CD4-positive, alpha-beta T cell treated with Interleukin-12 subunit alpha and Interleukin-12 subunit beta, for 1 hour (primary cell): ENCODE measurements at places on chromosomes 7 and 10.

GRCh38 chr10:3213208-3213607, 40.6 kb upstream of the PITRM1 start:
- no peak for DNase-seq

DNA sequence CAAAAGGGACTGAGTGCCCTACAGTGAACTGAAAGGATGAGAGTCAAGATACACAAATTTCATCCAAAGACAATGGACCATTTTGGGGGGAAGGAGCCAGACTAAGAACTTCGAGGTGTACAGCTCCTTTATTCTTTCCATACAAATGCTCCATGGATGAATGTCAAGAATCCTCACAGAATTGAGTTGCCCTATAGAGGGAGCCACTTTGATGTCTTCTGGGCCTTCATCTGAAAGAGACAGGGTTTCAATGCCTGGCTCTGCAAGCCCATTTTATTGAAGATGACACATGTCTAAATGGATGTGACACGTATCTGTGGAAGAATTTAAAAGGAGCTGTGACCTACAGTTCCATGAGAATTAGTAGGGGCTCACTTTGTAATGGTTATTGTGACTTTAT, 32.0 kb upstream of the NRG3 start:
- no peak for DNase-seq

DNA sequence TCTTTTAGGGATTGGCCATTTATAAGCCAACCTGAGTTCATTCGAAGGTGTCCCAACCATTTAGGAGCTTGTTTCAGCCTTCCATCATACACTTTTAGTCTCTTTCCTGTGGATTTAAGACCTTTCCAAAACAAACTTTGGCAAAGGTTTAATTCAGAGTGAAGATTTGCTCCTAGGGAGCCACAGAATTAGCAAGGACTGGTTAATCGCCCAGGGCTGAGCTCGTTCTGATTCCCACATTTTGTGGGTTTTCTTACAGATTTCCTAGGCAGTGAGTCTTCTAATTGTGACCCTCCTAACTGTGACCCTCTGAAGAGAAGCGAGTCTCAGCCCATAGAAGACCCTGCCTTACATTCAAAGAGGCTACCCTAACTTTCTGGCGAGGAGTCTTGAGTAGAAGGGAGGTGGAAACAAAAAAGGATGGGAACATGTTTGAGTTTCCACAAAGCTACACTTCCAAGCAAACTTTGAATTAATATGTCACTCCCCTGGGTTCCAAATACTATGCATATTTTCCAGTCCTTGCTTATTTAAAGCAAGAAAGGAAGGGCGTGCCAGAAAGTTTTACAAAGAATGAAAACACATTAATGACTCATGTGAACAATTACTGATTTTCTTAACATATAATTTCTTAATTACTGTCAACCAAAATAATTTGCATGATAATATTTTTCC, 118.3 kb downstream of the ARID5B start:
- no peak for DNase-seq

- DNase-seq, result no peak
Measured at GRCh38 chr10:85784792-85785191, 581.8 kb downstream of the GRID1 start.

- DNase-seq, result no peak
Measured at GRCh38 chr7:16697507-16698199, 51.7 kb downstream of the BZW2 start.

DNA sequence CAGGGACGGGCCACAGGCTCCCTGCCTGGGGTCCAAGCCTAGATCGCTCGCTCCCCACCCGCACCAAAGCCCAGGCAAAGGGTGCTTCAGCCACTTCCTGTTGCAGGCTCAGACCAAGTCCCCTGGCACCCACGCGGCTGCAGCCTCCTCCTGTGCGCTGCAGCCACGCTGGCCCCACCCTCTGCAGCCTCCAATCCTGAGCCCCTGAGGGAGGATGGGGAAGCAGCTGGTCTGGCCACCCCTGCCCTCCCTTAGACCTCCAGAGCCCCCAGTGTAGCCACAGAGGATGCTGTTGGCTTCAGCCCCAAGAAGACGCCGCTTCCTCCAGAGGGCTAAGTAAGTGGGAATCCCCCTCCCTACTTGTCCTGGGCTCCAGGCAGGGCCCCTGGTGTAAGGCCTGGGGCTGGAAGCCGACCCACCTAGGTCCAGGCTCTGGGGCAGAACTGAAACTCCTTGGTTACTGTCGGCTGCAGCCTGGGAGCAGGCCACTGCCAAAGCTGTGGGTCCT, 9.4 kb downstream of the LIMK1 start:
- DNase-seq, result no peak

DNA sequence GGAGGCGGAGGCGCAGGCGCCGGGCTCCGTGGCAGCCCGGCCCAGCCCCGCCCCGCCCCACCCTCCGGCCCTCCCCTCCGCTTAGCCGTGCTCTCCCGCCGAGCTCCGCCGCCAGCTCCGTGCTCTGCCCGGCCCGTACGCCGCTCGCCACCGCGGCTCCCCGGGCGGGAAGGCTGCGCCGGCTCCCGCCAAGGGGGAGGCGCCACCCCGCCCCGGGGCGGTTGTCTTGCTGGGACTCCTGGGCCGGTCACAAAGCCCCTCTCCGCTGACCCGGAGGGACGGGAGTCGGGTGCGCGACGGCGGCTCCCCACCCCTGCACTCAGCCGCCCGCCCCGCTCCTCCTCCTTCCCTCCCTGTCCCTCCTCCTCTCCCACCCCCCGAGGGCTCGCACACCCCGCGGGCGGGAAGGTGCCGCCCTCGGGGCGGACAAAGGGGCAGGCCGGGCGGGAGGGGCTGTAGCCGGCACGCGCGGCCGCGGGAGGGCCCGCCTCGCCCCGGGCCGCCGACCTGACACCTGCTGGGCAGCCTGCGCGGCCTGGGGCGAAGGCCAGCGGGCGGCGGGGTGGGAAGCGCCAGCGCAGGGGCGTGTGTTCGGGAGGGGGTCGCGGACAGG, 11.5 kb upstream of the SP8 start:
- peak; percentile 7 for DNase-seq

DNA sequence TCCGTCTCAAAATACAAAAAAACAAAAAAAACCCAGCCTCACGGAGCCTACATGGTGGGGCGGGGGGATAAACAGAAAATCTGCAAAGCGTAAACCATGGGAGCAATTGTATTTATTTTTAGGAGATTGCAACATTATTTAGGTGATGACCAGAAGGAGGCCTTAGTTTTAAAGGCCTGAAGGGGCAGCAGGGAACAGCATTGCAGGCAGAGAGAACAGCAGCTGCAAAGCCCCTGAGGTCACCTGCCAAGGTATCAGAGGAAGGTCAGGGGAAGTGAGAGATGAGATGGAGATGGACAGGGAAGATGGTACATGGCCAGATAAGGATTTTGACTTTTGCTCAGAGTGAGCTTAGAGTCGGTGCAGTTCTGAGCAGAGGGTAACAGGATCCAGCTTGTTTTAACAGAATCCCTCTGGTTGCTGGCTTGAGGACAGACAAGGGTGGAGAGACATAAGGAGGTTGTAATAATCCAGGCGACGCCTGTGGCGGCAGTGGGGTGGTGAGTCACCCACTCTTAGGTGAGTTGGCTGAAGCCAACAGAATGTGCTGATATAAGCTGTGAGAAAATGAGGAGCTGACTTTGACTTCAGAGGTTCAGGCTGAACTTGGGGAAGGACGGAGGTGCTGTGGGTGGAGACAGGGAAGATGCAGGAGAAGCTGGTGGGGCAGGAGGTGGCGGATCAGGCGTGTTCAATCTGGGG, 82.3 kb upstream of the GTF2I start:
- no peak for DNase-seq

DNA sequence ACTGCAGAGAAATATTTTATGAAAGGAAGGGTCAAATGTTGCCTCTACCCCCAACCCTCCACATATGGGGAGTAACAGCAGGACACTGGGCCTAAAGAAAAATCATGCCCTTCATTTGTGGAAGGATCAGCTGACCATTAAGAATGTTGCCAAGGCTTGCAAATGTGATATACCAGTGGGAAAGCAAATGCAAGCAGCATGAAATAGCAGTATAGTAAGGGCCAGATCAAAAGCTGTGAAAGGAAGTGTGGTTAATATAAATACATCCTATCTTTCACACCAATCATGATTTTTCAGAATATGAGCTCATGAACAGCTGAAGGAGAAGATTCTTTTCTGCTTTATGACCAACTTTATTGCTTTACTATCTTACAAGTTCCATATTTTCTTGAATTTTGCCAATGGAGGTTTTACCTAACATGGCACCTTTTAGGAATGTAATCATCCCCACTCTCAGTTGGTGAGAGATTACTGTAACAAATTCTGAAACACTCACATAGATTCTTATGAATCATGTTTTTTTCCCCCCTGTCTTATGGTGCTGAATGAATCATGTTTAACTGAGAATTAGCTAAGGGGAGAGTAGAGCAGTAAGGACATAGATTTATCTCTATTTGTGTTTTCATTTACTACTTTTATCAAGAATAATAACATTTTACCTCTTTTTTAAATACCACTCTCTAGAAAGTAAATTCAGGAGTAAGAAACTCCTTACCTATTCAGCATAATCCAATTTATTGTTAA, 12.1 kb upstream of the ATAD1 start:
- no peak for DNase-seq

GRCh38 chr7:39336442-39336841, 229.8 kb upstream of the YAE1 start:
- no peak for DNase-seq

DNA sequence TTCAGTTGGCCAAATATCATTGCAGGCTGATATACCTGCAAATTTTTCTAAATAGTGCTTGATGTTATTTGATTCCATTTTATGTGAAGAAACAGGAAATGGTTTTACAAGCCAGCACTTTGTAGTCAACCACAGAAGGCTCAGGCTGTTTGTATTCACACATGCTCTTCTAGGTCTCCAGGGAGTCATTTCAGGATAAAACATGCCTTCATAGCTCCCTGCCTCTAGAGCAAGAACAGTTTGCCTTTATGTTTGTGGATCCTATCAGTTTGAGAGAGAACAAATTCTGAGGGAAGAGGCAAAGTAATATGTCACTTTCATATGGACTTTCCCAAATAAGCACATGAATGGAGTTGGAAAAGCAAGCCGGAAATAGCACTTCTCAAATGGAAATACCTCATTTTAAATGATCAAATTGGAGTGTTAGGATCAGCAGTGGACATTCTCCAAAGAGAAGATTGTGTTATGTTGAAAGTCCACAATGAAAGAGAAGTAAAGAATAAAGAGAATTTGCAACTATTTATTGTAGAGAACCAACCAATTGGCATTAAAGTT, 277.6 kb downstream of the KCND2 start:
- DNase-seq, result no peak

- no peak for DNase-seq
Measured at GRCh38 chr7:66359656-66360211, 154.6 kb downstream of the TPST1 start.

DNA sequence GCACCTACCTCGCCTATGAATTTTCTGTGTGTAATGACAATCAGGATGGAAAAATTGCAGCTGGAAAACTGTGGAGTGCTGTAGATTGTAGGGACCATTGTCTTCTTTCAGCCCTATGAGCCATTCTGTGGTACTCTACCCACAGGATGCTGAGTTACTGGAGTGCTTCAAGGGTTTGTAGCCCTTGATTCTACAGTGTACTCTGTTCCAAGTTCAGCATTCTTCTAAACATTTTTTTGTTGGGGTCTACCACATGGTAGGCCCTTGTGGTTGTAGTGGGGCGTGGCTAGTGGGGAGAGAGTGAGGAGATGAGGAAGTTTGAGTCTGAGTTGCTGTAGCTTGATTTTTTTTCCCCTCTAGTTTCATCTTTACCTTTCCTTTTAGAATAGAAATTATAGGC, 33.5 kb downstream of the REEP3 start:
- peak; percentile 39 for DNase-seq

GRCh38 chr7:149293338-149293737, 31.3 kb downstream of the ZNF783 start:
- no peak for DNase-seq

DNA sequence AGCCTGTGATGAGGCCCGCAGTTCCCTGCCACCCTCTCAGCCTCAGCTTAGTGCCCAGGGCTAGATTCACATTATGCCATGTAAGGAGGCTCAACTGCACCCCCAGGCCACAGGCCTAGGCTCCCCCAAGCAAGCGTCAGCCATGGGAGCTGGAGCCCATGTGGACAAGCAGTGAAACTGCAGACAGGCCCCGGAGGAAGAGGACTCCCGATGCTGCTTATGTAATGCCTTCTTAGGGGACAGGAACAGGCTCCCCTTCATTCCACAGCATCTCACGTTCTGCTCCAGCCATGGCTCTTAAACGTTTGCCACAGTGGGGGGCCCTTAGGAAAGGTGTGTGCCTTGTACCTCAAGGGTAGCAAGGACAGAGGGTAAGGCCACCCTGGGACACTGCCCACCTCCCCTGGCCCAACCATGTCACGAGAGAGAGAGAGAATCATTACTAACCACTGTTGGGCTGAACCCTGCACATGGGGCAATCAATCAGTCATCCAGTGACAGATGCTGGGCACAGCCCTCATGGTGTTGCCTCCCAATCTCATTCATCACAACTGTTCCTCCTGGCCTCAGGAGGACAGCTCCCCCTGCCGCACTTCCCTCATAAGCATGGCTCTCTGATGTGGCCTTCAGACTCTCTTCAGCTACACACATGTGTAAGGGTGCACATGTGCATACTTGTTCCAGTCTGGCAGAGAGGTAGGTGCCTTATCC, 263.0 kb downstream of the GRID1 start:
- DNase-seq, result no peak

- DNase-seq, result no peak
Measured at GRCh38 chr10:129848696-129849451, 115.2 kb downstream of the EBF3 start.

DNA sequence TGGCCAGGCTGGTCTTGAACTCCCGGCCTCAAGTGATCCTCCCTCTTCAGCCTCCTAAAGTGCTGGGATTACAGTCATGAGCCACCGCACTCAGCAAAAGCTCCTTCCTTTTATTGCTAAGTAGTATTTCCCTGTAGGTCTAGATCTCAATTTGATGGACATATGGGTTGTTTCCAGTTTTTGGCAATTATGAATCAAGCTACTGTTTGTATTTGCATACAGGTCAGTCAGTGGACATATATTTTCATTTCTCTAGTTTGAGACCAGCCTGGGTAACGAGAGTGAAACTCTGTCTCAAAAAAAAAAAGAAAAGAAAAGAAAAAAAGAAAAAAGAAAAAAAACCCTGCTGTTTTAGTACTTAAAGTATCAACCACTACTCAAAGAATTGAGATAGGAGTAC, 6.4 kb upstream of the PRKRIP1 start:
- no peak for DNase-seq
